Progenitor cell of endocrine pancreas (in vitro differentiated cells): ENCODE measurements at places on chromosomes 16 and 17. TPM values are rescaled to one million over a fixed set of nuclear protein-coding genes. Genes with fewer than 3 reads are reported as not detected.

The FBXW10 gene
- 0.12 and 0.20 TPM in 2 replicates for total RNA-seq

The CASKIN1 gene
- 12.7 and 13.1 TPM in 2 replicates for total RNA-seq

The KRT15 gene
- total RNA-seq: 2.9 TPM in 2 replicates

The OR1A1 gene
- total RNA-seq: not detected in 2 replicates

The TPSD1 gene
- not detected in 2 replicates for total RNA-seq

The ZNF689 gene
- total RNA-seq: 23.3 and 24.5 TPM in 2 replicates

The MYL4 gene
- 0.86 and 1.1 TPM in 2 replicates for total RNA-seq

DNA sequence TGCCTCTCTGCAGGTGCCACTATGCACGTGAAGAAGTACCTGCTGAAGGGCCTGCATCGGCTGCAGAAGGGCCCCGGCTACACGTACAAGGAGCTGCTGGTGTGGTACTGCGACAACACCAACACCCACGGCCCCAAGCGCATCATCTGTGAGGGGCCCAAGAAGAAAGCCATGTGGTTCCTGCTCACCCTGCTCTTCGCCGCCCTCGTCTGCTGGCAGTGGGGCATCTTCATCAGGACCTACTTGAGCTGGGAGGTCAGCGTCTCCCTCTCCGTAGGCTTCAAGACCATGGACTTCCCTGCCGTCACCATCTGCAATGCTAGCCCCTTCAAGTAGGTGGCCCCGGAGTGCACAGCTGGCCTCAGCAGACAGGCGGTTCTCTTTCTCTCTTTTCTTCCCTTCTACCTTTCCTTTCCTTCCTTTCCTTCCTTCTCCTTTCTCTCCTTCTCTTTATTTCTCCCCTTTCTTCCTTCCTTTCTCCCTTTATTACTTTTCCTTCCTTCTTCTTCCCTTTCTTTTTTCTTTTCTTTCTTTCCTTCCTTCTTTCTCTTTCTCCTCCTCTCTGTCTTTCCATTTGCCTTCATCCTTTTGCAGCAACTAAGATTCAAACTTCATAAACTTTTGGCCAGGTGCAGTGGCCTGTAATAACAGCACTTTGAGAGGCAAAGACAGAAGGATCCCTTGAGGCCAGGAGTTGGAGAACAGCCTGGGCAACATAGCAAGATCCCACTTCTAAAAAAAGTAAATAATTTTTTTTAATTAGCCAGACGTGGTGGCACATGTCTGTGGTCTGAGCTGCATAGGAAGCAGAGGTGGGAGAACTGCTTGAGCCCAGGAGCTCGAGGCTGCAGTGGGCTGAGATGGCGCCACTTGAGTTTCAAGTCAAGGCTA, 46.7 kb downstream of the SCNN1B start:
- peaks cover 26% of the 10 kb centered on the region for H3K27me3 ChIP-seq
- H3K4me1 ChIP-seq: no peaks in the 10 kb centered on the region
- H3K4me3 ChIP-seq: no peak overlapping the region
- H3K36me3 ChIP-seq: no peaks in the 10 kb centered on the region
- no peak overlapping the region for H3K27ac ChIP-seq

- DNase-seq: no peak
- peaks cover 7% of the 10 kb centered on the region for H3K4me1 ChIP-seq
- H3K27ac ChIP-seq: peak overlapping the region; percentile 65
- H3K36me3 ChIP-seq: no peaks in the 10 kb centered on the region
- H3K4me3 ChIP-seq: no peak overlapping the region
- H3K27me3 ChIP-seq: peaks cover 99% of the 10 kb centered on the region
These were observed 8.3 kb downstream of the IRX5 start for GRCh38 chr16:54939029-54939346.

DNA sequence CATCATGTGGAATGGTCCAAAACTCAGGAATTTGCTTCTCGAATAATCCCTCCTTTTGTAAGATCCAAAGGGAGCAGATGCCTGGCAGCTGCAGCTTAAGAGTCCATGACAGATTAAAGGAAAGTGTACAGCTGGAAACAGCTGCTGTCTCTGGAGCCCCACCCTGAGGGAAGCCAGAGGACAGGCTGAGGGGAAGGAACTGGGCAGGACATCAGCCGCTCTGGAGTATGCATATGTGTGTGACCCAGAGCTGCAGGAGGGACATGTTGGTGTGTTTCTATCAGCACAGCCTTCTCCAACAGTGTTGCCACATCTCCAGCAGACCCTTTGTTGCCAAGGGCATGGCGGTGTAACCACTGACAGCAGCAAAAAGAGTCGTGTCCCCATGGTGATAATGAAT, 46.2 kb downstream of the CYB561 start:
- DNase-seq: no peak
- H3K27me3 ChIP-seq: no peaks in the 10 kb centered on the region
- no peak overlapping the region for H3K27ac ChIP-seq
- H3K36me3 ChIP-seq: no peaks in the 10 kb centered on the region
- H3K4me3 ChIP-seq: no peak overlapping the region
- H3K4me1 ChIP-seq: no peaks in the 10 kb centered on the region

- peaks cover 39% of the 10 kb centered on the region for H3K27me3 ChIP-seq
- peaks cover 17% of the 10 kb centered on the region for H3K4me1 ChIP-seq
- no peak overlapping the region for H3K4me3 ChIP-seq
- no peak overlapping the region for H3K27ac ChIP-seq
- DNase-seq: no peak
These were observed 75.4 kb upstream of the ZNF423 start for GRCh38 chr16:49931266-49931665.

DNA sequence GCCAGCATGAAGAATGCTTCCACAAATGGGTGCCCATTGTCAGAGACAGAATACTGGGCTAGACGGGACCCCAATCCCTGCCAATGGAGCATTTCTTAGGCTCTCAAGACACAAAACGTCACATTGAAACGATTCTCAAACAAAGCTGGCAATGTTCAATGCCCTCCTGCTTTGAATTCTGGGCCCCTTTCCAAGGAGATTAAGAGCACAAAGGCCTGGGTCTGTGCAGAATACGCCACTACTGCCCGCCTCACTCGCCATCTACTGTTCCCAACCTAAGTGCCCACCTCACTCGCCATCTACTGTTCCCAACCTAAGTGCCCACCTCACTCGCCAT, 9.7 kb downstream of the CFAP20 start:
- H3K27ac ChIP-seq: no peak overlapping the region
- no peak for DNase-seq
- no peak overlapping the region for H3K4me3 ChIP-seq
- H3K36me3 ChIP-seq: peaks cover 11% of the 10 kb centered on the region
- H3K4me1 ChIP-seq: peaks cover 35% of the 10 kb centered on the region

DNA sequence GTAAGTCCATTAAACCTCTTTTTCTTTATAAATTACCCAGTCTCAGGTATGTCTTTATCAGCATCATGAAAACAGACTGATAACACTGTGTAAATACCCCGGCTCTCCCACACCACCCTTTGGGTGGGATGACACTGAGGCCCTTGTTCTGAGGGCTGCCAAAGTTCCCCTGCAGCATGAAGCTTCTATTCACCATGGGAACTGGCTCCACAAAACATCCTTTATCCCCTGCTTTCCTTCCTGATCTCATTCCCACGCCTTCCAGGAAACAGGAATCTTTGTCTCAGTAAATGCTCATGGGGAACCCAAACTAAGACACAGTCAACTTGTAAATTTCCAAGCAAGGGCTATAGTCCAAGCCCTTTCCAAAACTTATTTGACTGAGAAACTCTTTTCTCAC, 88.4 kb downstream of the ABCC12 start:
- no peak for DNase-seq
- H3K4me3 ChIP-seq: no peak overlapping the region
- H3K4me1 ChIP-seq: peaks cover 20% of the 10 kb centered on the region
- H3K36me3 ChIP-seq: peaks cover 7% of the 10 kb centered on the region
- H3K27me3 ChIP-seq: no peaks in the 10 kb centered on the region

DNA sequence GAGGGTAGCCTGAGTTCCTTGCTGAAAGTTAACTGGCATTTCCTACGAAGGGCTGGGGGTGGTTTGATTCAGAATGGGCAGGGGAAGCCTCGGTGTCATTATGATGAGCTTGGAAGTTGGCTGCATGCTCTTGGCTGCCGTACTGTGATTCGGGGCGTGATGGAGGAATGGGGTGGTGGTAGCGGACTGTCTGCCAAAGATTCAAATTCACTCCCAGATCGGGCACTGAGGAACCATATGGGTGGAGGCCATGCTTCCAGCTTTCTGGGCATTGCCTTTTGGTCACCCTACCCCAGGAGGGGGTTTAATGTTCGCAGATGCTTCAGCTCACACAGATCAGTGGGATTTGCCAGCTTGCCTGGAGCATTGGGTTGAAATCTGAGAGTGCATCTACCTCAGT, 492.8 kb upstream of the EEF2KMT start:
- DNase-seq: no peak
- no peak overlapping the region for H3K4me3 ChIP-seq
- H3K27ac ChIP-seq: no peak overlapping the region
- no peaks in the 10 kb centered on the region for H3K36me3 ChIP-seq
- peaks cover 13% of the 10 kb centered on the region for H3K27me3 ChIP-seq
- H3K4me1 ChIP-seq: no peaks in the 10 kb centered on the region

- H3K27ac ChIP-seq: no peak overlapping the region
- peak overlapping the region; percentile 32 for H3K4me3 ChIP-seq
- H3K36me3 ChIP-seq: peaks cover 4% of the 10 kb centered on the region
- peaks cover 8% of the 10 kb centered on the region for H3K4me1 ChIP-seq
- H3K27me3 ChIP-seq: no peaks in the 10 kb centered on the region
- peak; percentile 41 for DNase-seq
These were observed 5.2 kb downstream of the ASGR1 start for GRCh38 chr17:7173687-7174602.

- DNase-seq: no peak
- H3K27me3 ChIP-seq: no peaks in the 10 kb centered on the region
- peaks cover 38% of the 10 kb centered on the region for H3K4me1 ChIP-seq
- H3K27ac ChIP-seq: peak overlapping the region; percentile 96
These were observed 329 bp downstream of the KPNB1 start for GRCh38 chr17:47649972-47650524.

DNA sequence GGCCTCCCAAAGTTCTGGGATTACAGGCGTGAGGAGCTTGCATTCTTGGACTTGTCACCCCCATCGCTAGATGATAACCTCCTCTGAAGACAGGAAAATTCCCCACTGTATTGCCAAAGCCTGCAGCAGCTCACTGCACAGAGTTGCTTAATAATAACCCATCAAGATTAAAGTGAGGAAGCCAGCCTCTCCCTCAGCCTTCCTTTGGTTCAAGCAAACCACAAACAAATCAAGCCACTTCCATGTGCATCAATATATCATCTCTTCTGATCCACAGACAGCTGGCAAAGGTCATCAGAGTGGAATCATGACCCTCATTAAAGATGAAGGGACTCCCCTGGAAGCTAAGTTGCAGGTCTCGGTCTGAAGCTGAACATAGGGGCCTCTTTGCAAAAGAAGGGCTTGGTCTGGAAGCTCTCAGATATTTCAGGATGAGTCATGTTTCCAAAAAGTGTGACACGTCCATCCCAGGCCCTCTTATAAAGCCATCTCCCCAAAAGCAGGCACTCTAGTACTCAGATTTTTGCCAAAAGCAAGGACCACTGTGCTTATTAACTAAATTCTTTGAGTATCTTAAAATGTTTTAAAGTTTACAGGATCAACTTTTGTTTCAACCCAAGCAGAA, 4.8 kb downstream of the EMP2 start:
- no peak overlapping the region for H3K4me3 ChIP-seq
- no peak for DNase-seq
- H3K27ac ChIP-seq: no peak overlapping the region
- peaks cover 16% of the 10 kb centered on the region for H3K27me3 ChIP-seq

DNA sequence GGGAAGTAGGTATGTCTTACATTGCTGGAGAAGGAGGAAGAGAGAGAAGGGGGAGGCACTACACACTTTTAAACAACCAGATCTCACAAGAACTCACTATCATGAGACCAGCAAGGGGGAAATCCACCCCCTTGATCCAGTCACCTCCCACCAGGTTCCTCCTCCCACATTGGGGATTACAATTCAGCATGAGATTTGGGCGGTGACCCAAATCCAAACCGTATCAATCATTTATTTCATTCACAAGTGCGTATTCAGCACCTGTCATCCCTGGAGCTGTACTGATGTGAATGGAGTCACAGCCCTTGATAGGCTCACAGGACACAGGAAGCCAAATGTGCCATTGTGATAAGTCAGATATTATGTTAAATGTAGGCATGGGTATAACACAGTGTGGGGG, 228.3 kb upstream of the HSBP1 start:
- H3K4me1 ChIP-seq: no peaks in the 10 kb centered on the region
- peaks cover 6% of the 10 kb centered on the region for H3K27me3 ChIP-seq
- H3K27ac ChIP-seq: no peak overlapping the region
- H3K4me3 ChIP-seq: no peak overlapping the region
- DNase-seq: no peak

DNA sequence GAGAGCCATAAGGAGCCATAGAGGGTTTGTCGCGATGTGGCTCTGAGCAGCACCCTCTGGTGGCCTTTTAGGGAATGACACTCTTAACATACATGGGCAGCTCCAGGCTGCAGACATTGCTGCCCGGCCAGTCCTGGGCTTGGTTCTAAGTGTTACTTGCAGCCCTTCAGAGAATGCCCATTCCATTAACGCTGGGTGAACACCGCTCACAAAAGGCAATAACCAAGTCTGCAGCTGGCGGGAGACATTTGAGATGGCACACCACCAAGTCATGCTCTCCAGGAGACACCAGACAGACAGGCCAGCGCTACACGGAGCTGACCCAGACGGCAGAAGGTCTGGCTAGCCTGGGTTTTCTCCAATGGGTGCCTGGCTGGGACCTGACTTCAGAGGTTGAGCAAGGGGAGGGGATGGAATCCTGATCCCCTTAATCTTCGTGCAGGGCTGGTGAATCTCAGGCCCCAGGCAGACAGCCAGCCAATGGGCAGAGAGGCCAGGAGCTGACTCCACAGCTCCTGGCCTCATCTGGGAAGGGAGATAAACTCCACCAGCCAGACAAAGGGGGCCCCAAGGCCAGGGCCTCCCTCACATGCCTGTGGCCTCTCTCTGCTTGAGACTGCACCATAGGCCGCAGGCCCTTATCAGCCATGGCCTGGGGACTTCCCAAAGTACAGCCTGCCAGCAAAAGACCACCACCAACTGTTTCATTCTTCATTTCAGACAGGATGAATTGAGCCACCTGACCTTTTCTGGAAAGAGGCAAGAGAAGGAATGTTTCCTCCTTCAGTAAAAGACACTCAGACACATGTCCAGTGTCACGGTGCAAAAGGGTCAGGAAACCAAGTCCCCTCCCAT, 58.8 kb downstream of the ZDHHC7 start:
- H3K4me1 ChIP-seq: peaks cover 12% of the 10 kb centered on the region
- H3K36me3 ChIP-seq: no peaks in the 10 kb centered on the region
- peak overlapping the region; percentile 59 for H3K27ac ChIP-seq
- no peak overlapping the region for H3K4me3 ChIP-seq
- DNase-seq: peak; percentile 74

DNA sequence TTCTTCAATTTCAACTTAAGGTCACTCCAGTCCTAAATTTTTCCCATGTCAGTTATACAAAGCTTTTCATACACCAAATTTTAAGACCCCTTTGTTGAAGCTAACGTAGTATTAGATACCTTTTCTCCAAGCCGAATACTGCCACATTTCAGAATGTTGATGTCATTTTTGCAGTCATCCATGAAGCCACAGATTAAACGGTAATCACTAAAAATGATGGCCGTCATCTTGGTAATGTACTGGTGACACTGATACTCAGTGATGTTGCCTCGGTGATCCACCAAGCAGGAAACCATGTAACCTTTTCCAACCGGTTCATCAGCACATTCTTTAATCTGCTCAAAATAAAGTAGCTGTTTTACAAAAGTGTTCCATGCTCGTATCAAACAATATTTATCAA, 82.1 kb upstream of the CLEC18B start:
- peaks cover 10% of the 10 kb centered on the region for H3K4me1 ChIP-seq
- no peak overlapping the region for H3K27ac ChIP-seq
- H3K36me3 ChIP-seq: peaks cover 16% of the 10 kb centered on the region
